Activated CD4-positive, alpha-beta T cell treated with anti-CD3 and anti-CD28 coated beads, Interleukin-2, amount 10 ng/mL, durations not matched to agents 7 days and 5 days (primary cell): ENCODE measurements at places on chromosomes 12 and 14. TPM values are rescaled to one million over a fixed set of nuclear protein-coding genes. Genes with fewer than 3 reads are reported as not detected.

The PTPRB gene
- total RNA-seq, result not detected

The RERG gene
- total RNA-seq, result 0.17 TPM

The NFATC4 gene
- not detected for total RNA-seq

The FOXN4 gene
- not detected for total RNA-seq

The FGF6 gene
- not detected for total RNA-seq

The LRIG3 gene
- total RNA-seq, result not detected

The WSCD2 gene
- total RNA-seq, result not detected

DNA sequence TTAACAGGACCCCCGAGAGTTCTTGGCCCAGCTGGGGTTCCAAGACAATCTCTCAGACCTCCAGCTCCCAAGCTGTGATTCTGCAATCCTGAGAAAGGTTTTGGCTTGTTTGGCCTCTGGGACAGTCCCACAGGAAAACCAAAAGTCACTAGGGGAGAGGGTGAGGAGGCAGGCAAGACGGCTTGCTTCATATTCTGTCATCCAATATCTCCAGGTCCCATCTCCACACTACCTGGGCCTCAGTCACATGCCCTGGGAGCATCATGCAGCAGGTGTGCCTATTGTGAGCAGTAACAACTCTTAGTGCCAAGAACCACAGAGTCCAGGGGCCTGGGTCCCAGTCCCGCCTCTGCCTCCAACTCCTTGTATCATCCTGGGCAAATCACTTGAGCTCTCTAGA lies 1.7 kb downstream of the KRT79 start:
- no peak for DNase-seq
- no peak overlapping the region for H3K27ac ChIP-seq
- no peaks in the 10 kb centered on the region for H3K36me3 ChIP-seq
- H3K4me1 ChIP-seq, result peaks cover 22% of the 10 kb centered on the region
- no peak overlapping the region for H3K4me3 ChIP-seq

GRCh38 chr12:44314007-44314500 lies 478.2 kb downstream of the TMEM117 start:
- no peak overlapping the region for H3K4me3 ChIP-seq
- H3K27ac ChIP-seq, result no peak overlapping the region
- H3K4me1 ChIP-seq, result no peaks in the 10 kb centered on the region
- no peaks in the 10 kb centered on the region for H3K36me3 ChIP-seq
- no peaks in the 10 kb centered on the region for H3K27me3 ChIP-seq
- DNase-seq, result no peak

GRCh38 chr14:31834616-31835015 lies 242.5 kb upstream of the ARHGAP5 start:
- no peaks in the 10 kb centered on the region for H3K4me1 ChIP-seq
- no peak for DNase-seq
- H3K36me3 ChIP-seq, result no peaks in the 10 kb centered on the region
- H3K4me3 ChIP-seq, result no peak overlapping the region

DNA sequence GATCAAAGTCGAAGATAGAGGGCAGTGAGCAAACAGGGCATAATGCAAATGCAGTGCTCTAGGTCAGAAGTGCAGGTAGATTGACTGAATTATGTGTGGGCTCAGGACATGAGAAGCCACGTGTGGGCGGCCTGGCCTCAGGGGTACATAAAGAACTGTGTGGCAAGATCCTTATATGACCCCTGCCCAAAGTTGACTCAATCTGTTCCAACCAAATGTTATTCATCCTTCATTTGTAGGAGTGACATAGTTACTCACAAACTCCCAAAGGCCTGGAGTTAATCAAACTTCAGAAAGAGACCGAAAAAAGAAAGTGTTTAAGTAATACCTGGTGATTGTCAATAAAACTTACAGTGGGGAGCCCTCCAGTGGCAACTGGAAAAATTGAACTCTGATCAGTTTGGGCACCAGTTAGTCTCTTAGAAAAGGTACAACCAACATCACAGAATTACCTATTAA lies 150.4 kb upstream of the FAR2 start:
- H3K27me3 ChIP-seq, result peaks cover 3% of the 10 kb centered on the region
- no peak overlapping the region for H3K4me3 ChIP-seq
- no peaks in the 10 kb centered on the region for H3K4me1 ChIP-seq
- no peak for DNase-seq
- H3K27ac ChIP-seq, result no peak overlapping the region

- H3K27me3 ChIP-seq, result no peaks in the 10 kb centered on the region
- no peak overlapping the region for H3K27ac ChIP-seq
- H3K4me3 ChIP-seq, result no peak overlapping the region
- H3K36me3 ChIP-seq, result no peaks in the 10 kb centered on the region
Measured at GRCh38 chr12:40515041-40515816, 177.0 kb upstream of the CNTN1 start.

DNA sequence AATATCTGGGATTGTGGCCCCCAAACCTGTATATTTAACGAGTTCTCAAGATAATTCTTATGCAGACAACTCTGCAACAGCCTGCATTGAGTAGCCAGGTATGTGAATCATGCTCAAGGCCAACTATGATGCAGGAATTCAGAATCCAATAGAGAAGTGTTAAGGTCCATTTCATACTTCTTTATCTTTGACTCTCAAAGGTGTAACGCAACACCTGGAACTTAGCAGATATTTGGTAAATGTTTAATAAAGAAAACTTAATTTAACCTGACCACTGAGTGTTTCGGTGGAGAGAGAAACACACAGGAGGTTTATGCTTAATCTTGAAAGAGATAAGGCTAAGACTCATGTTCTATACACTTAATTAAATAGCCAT lies 156.5 kb upstream of the PLEKHG7 start:
- H3K27ac ChIP-seq, result no peak overlapping the region
- H3K27me3 ChIP-seq, result no peaks in the 10 kb centered on the region
- no peak for DNase-seq
- H3K4me1 ChIP-seq, result peaks cover 22% of the 10 kb centered on the region
- peaks cover 24% of the 10 kb centered on the region for H3K36me3 ChIP-seq

- DNase-seq, result no peak
- H3K36me3 ChIP-seq, result no peaks in the 10 kb centered on the region
- H3K27me3 ChIP-seq, result no peaks in the 10 kb centered on the region
- no peak overlapping the region for H3K4me3 ChIP-seq
Measured at GRCh38 chr12:78164154-78164553, 333.5 kb downstream of the NAV3 start.
